ENCODE measurements at places on chromosomes 5 and 9. TPM values are rescaled to one million over a fixed set of nuclear protein-coding genes. Genes with fewer than 3 reads are reported as not detected.
A peak's percentile ranks its signal among the peaks of the same experiment; 100 is the strongest.

DNA sequence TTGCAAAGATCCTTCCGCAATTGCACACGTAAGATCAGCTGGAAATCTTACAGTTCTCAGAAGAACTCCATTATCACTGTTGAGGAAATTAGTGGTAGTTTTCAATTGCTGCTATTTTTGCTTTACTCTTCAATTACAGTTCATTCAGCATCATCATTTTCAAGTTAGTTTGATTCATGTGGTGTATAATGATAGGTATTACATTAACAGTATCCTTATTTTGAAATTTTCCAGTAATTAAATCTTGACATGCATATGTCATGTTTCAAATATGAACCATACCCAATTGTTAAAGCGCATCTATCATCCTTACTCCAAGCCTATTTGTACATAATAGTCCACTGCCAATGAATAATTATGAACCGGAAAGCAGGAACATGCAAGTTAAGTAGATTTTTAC, 60.3 kb downstream of the NR6A1 start:
- no peaks in the 10 kb centered on the region for H3K36me3 ChIP-seq
- no peak overlapping the region for H3K4me3 ChIP-seq
- H3K27me3 ChIP-seq, result no peaks in the 10 kb centered on the region
- no peak overlapping the region for H3K27ac ChIP-seq
- DNase-seq, result no peak

GRCh38 chr9:99019510-99020331, 76.0 kb downstream of the COL15A1 start:
- no peaks in the 10 kb centered on the region for H3K27me3 ChIP-seq
- H3K4me1 ChIP-seq, result no peaks in the 10 kb centered on the region
- no peaks in the 10 kb centered on the region for H3K36me3 ChIP-seq
- H3K4me3 ChIP-seq, result no peak overlapping the region
- no peak overlapping the region for H3K27ac ChIP-seq

GRCh38 chr9:346111-346571, 131.5 kb downstream of the DOCK8 start:
- H3K27me3 ChIP-seq, result no peaks in the 10 kb centered on the region
- no peak for DNase-seq
- H3K4me3 ChIP-seq, result no peak overlapping the region
- no peak overlapping the region for H3K27ac ChIP-seq

DNA sequence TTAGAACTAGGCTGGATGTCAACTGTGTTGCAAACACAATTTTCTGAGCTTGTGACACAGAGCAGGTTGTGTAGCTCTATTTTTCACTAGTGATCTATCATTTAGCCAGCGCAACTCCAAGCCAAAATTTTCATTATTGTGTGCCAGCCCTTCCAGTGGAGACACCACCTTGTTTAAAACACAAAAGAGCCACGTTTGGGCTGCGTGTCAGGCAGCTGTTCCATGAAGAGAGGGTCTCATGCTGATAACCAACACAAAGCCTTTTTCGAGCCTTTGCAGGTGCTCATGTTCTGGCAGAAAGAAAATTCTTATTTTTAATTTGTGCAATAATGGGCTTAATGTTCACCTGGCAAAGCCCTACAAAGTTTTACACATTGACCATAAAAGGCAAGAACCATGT, 237.6 kb upstream of the RGMB start:
- DNase-seq, result no peak
- H3K27me3 ChIP-seq, result no peaks in the 10 kb centered on the region
- no peaks in the 10 kb centered on the region for H3K4me1 ChIP-seq
- H3K36me3 ChIP-seq, result no peaks in the 10 kb centered on the region

DNA sequence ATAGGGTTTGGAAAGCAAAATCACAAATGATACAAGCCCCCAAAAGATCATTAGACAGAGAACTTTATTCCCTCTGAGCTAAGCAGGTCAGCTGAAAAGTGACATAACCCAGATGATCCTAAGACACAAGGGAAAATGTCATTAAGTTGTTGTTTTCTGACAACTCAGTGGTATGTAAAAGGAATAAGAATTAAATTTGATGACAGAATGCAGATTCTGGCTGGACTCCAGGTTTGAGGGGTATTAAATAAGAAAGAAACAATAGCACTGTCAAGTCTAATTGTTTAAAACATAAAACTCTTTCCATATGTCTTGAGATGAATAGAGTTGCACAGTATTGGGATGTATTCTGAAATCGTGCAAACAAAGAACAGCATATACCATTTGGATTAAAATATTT, 429.9 kb downstream of the CAAP1 start:
- no peak overlapping the region for H3K27ac ChIP-seq
- no peaks in the 10 kb centered on the region for H3K4me1 ChIP-seq
- DNase-seq, result no peak
- H3K36me3 ChIP-seq, result no peaks in the 10 kb centered on the region

DNA sequence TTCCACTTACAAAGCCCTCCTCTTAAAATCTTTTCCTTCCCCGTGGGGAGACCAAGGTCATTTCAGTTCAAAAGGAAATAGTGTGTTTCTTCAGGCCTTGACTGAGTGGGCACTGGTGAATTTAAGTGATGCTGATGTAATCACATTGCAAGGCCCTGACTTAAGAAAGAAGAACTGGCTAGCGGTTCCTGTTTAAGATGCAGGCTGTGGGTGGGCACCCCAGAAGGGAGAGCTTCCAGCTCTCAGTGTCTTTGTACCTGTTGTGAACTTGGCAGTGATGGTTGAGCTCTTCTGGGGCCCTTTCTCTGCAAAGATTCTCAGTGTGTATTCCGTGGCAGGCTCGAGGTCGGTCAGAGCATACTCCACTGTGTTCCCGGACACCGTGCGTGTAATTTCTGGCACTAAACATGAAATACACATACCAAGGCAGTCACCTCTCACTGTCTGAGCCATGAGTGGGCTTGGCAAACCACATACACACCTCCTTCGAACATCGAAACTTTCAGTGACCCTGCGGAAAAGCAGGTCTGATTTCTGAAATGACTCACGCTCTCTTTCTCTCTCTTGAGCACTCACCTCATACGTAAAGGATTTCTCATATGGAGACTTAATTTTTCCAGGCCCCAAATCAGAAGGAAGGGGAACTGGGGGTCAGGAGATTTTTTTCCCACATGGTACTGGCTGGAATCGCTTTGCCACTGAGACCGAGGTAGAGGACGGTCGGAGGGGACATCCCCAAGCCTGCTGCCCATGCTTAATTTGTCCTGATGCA, 81.9 kb downstream of the TNC start:
- H3K4me1 ChIP-seq, result no peaks in the 10 kb centered on the region
- H3K27me3 ChIP-seq, result no peaks in the 10 kb centered on the region
- DNase-seq, result no peak
- no peak overlapping the region for H3K4me3 ChIP-seq
- H3K27ac ChIP-seq, result no peak overlapping the region

- DNase-seq, result no peak
- H3K4me3 ChIP-seq, result no peak overlapping the region
- H3K4me1 ChIP-seq, result no peaks in the 10 kb centered on the region
- no peak overlapping the region for H3K27ac ChIP-seq
- H3K36me3 ChIP-seq, result no peaks in the 10 kb centered on the region
- H3K27me3 ChIP-seq, result no peaks in the 10 kb centered on the region
These were observed 499.0 kb downstream of the SEMA5A start for GRCh38 chr5:9046756-9047481.

DNA sequence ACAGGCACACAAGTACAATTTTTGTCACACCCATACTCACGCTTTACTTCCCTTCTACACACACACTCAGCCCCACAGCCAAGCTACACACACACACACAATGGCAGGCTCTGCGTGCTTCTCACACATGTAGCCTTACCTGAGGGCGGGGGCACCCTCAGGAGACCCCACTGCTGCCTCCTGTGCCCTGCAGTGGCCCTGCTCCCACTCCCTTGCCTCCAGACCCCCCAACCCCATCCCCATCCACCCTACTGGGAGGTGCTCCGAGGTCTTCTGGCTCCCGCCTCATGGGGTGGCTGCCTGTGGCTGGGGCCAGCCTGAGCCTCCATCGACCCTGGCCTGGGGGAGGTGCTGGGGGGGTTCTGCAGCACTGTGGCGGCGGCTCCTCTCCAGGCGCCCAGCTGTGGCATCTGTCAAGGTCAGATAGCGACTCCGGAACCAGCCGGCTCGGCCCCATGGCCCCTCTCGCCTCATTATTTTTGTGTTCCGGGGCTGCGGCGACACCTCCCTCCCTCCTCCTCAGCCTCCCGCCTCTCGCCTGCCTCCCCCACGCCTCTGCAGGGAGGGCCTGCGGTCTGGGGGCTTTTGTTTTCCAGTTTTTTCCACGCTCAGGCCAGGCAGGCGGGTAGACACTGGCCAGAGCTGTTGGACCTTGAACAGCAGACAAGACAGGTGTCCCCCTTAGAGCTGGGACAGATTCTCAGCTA, 21.7 kb downstream of the CXXC5 start:
- H3K4me3 ChIP-seq, result no peak overlapping the region
- peaks cover 44% of the 10 kb centered on the region for H3K4me1 ChIP-seq
- H3K27me3 ChIP-seq, result no peaks in the 10 kb centered on the region

GRCh38 chr5:126456217-126456820, 33.1 kb downstream of the GRAMD2B start:
- no peak overlapping the region for H3K4me3 ChIP-seq
- no peaks in the 10 kb centered on the region for H3K36me3 ChIP-seq
- no peaks in the 10 kb centered on the region for H3K4me1 ChIP-seq
- no peak overlapping the region for H3K27ac ChIP-seq
- H3K27me3 ChIP-seq, result no peaks in the 10 kb centered on the region
- no peak for DNase-seq

DNA sequence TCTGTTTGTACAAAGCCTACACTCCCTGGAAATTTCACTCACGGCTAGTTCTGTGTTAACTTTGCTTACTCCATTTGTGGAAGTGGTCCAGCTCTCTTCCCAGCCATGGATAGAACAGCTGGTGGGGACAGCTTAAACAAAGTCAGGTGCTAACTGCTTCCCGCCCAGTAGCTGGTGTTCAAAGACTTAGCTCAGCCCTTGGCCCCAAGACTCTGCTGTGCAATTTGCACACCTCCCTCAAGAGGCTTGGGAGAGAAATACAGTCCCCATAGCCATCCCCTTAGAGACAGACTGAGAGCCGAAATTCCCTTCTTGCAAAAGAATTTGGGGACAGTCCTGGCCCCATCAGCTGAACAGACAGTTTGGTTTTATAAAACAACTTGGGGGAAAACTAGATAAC, 73.8 kb upstream of the RAI14 start:
- H3K27me3 ChIP-seq, result no peaks in the 10 kb centered on the region
- DNase-seq, result no peak
- no peak overlapping the region for H3K4me3 ChIP-seq
- no peak overlapping the region for H3K27ac ChIP-seq

DNA sequence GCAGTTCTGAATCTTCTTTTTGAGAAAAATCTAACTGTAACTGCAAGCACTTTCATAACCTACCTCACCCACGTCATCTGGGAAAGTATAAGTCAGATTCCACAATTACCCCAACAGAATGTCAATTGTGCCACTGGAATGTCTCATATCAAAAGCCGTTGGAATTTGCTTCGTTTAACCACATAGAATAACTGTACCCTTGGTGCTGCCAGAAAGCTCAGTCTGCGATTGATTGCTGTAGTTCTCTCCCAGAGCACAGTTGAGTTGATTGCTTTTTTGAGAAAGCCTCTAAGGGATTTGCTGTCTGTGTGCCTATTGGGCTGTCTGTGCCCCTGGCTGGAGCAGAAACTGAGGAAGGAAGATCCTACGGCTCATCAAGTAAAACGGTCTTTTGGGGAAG, 583.6 kb downstream of the TMEM38B start:
- H3K27me3 ChIP-seq, result no peaks in the 10 kb centered on the region
- no peaks in the 10 kb centered on the region for H3K36me3 ChIP-seq
- DNase-seq, result no peak
- no peaks in the 10 kb centered on the region for H3K4me1 ChIP-seq
- no peak overlapping the region for H3K4me3 ChIP-seq

DNA sequence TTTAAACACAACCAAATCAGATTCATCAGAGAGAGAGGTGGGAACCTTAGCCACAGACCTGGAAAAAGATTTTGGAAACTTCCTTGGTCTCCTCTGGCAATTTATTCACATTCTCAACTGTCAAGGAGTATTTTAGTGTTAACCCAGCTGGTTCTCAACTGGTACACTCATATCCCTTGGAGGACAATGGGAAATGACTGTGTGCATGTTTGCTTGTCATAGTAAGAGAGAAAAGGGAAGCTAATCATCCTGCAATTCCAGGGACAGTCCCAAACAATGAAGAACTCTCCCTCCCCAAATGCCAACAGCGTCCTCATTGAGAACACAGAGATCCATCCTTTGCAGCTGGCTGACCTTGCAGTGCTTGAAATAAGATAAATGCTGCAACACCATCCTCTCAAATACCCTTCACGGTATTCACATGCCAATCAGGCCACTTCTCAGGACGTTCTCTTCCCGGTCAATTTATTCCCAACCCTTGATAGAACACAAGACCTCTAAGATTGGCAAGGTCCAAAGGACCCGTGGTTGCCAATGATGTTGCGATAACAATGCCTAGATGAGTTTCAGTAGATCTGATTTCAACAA, 75.5 kb downstream of the EPB41L4B start:
- DNase-seq, result peak; percentile 29
- H3K4me1 ChIP-seq, result peaks cover 4% of the 10 kb centered on the region
- H3K27ac ChIP-seq, result no peak overlapping the region
- no peaks in the 10 kb centered on the region for H3K27me3 ChIP-seq
- no peaks in the 10 kb centered on the region for H3K36me3 ChIP-seq

DNA sequence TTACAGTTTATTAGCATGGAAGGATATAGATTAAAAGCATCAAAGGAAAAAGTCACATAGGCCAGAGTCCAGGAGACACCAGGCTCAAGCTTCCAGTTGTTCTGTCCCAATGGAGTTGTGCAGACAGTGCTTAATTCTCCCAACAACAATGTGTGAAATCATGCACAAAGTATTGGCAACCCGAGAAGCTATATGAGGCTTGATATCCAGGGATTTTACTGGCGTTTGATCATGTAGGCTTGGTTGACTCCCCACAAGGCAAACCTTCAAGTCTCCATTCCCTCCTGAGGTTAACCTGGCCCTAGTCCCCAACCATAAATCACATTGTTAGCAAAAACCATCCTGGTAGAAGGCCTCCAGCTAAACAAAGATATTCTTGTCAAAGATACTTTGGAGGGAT, 141.5 kb downstream of the ADAMTS19 start:
- no peak for DNase-seq
- H3K4me1 ChIP-seq, result no peaks in the 10 kb centered on the region
- peaks cover 8% of the 10 kb centered on the region for H3K36me3 ChIP-seq

- no peaks in the 10 kb centered on the region for H3K4me1 ChIP-seq
- H3K27me3 ChIP-seq, result no peaks in the 10 kb centered on the region
- DNase-seq, result no peak
- H3K27ac ChIP-seq, result no peak overlapping the region
- H3K36me3 ChIP-seq, result no peaks in the 10 kb centered on the region
These were observed 40.0 kb upstream of the SMC5 start for GRCh38 chr9:70218767-70219166.

GRCh38 chr5:140108093-140109017, 5.6 kb upstream of the PURA start:
- H3K4me3 ChIP-seq, result peak overlapping the region; percentile 75
- DNase-seq, result no peak
- no peaks in the 10 kb centered on the region for H3K4me1 ChIP-seq
- no peak overlapping the region for H3K27ac ChIP-seq
- H3K36me3 ChIP-seq, result no peaks in the 10 kb centered on the region

Gene FOXD4L6
- 0.13 TPM for total RNA-seq

Gene SPATA9
- total RNA-seq, result not detected

Gene SPINK6
- not detected for total RNA-seq

Gene TNFAIP8
- total RNA-seq, result 17.8 TPM

Gene ANKRD31
- total RNA-seq, result 0.27 TPM

Gene FAM153A
- total RNA-seq, result not detected

Gene PDZD2
- total RNA-seq, result 6.8 TPM

Measured in H1 (cell line).